Central memory CD8-positive, alpha-beta T cell (primary cell): ENCODE measurements at places on chromosomes 4 and X.

DNA sequence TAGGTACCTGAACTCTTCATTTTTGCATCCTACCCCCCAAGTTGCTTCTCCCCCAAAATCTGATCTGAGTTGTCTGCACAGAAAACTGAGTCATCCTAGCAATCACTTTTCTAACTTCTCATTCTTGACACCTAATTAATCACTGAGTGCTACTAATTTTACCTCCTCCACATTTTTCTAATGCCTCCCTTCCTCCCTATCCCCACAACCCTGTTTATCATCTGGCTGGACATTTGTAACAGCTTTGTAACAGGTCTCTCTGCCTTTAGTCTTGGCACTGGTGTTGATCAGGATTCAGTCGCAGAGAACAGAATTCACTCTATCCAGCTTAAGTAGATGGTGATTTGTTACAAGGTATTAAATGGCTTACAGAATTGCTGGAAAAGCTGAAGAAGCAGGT, 303.9 kb upstream of the GATB start:
- no peak for DNase-seq

DNA sequence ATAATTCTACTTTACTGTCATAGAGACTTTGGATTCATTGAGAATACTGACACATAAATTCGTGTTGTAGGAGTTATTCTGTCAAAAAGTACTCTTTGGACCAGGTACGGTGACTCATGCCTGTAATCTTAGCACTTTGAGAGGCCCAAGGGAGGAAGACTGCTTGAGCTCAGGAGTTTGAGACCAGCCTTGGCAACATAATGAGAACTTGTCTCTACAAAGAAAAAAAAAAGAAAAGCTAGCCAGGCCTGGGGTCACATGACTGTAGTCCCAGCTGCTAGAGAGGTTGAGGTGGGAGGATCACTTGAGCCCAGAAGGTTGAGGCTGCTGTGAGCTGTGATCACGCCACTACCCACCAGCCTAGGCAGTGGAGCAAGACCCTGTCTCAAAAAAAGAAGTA, 54.9 kb downstream of the WDR19 start:
- no peak for DNase-seq

DNA sequence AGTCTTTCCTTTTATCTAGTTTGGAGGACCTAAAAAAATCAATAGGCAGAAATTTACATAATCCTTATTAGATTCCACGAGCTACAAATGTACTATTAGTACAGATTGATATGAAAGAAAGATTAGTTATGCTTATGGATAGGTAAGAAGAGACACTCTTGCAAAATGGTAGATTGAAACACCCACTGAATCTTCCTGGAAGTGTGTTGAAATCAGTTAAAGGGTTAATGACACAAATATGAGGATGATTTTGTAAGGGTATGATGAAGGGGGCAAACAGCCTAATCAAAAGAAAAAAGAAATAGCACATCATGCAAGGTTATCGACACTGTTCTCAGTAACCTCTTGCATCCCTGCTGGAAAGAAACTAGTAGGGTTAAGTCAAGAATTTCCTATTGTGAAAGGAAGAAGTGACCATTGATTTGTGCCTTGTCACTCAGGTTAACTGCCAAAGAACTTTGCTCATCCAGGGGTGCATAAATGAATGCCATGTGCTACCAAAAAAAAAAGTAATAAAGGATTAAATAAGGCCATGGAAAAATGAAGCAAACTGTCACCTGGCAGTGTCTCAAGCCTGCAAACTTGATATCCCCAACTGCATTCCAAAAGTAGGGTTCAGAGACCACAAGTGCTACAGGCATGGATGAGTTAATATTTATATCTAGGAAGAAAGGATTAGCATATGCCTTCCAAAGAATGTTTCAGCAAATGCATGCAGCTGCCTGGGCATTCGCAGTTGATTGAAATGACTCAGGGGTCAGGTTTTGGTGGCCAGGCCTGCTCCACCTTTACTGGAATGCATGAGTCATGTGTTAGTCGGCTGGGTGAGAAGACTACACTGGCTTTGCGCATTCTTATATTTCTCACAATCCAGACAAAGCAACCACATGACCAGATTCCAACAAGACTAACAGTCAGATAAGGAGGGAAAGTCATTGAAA, 78.3 kb upstream of the ATXN3L start:
- no peak for DNase-seq

DNA sequence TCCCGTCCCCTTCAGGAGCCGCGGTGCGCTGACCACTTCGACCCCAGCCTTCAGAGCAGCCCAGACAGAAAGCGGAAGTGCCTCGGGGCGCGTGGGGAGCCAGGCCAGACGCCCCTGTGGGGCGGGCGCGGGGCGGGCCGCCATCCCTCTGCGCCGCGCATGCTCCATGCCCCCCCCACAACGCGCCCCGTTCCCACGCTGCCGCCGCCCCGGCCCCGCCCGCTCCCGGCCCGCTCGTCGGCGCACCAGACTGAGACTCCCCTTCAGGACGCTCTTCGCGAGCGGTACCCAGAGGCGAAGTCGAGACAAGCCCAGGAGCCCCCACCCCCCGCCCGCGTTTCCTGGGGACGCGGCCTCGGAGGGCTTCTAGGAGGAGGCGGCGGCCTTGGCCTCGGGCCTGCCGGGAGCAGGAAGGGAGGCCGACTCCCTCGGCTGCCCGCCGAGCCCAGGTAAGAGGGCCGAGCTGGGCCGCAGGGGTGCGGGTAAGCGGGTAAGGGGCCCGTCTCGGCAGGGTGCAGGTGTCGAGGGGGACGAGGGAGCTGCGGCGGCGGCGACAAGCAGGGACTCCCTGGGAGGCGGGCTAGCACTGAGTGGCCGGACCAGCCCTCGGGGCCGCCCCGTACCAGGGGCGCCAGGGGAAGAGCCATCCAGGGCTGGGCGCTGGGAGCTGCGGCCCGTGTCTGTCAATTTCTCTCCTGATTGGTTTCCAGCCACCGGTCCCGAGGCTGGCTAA, at the start of gene ZFP92:
Gene ZFP92 (plus strand): TSS at position 218 of the 733 bp plus-strand sequence. CDS start 6,851 bp downstream, outside the sequence.
- DNase-seq, result peak; percentile 14

DNA sequence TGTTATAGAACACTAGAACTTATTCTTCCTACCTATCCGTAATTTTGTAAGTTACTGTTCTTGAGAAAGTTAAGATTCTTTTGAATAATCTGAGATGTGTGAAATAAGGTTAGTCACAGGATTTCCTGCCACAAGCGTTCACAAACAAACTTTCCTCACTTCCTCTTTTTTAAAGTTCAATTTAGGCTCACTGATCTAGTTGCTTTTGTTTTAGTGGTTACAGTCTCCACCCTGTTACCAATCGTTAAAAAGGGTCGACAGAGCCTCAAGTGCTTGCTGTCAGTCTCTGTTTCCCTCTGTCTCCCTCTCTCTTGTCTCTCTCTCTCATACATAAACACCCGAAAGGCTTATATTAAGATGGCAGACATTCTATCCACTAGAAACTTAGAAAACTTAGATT, 35.9 kb upstream of the STK26 start:
- DNase-seq, result peak; percentile 23
